ENCODE measurements at places on chromosomes 5 and 9.

- no peak for DNase-seq
Observed at GRCh38 chr9:17130291-17130690, 4.5 kb upstream of the CNTLN start.

DNA sequence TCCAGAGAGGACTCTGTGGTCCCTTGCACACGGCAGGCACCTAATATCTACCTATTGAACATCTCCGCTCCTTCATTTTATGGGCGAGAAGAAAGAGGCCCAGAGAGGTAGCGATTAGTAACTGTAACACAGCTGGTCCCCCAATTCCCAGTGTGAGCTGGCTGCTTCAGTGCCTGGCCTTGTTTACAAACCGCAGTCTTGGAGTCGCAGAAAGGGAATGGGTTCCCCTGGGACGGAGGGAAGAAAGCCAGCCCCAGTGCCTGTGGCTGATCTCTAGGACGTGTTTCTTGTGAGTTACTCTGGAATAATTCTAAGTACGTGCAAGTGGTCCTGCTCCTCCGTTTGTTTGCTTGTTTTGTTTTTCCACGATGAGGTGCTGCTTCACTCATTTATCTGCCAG is 52.0 kb downstream of the CFAP77 start:
- DNase-seq: no peak

GRCh38 chr5:1246711-1247431 is 21.7 kb downstream of the SLC6A18 start:
- no peak for DNase-seq

DNA sequence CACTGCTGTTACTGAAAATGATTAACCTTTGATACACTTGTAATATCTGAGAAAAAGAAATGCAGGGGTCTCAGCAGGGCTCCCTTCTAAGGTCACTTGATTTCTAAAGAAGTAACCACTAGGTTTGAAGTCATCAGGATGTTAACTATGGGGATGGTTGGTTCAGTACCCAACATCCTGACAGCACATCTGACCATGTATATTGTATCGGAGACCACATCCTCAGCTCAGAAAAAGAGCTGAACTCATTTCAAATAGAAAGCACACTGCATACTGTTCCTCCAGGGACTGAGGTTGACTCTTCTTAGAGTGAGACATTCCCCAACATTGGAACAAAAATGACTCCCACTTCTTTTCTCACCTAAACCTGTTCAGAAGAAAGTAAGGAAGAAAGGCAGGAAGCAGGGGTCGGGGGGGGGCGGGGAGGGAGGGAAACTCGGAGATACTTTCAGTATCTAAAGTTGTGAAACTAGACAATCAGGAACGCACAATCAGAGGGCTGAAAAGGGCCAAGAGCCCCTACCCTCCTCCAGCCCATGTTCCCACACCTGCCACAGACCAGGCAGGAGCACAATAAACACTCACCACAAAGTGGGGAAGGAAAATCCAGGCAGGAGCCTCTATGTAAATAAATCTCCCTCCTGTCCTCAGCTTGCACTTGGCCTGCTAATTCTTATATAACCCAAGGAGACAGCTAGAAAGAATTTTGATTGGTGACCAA is 730 bp upstream of the GZMA start:
- no peak for DNase-seq

GRCh38 chr9:19516348-19516747 is 107.5 kb downstream of the ACER2 start:
- no peak for DNase-seq

- no peak for DNase-seq
Observed at GRCh38 chr5:62199792-62200716, 106.0 kb upstream of the KIF2A start.

DNA sequence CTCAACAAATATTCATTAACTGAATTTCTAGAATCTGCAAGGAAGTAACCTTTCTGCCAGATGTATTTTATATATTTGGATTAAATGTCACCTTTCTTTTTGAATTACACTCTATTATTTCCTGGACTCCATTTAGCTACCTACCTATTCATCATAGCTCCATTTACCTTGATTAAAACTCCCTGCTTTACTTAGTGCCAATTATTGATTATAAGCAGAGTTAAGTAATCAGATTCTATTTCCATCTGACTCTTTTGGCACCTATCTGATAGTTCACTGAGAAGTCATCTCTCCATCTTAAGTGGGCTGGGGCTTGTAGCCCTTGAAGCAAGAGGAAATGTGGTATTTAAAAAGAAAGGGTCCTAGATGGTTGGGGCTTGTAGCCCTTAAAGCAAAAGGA is 88.6 kb downstream of the TRPM3 start:
- DNase-seq: no peak

GRCh38 chr5:68950930-68951329 is 142.9 kb upstream of the SLC30A5 start:
- no peak for DNase-seq

Data from GM12864 (cell line).